ENCODE measurements at places on chromosomes 5 and 9.

DNA sequence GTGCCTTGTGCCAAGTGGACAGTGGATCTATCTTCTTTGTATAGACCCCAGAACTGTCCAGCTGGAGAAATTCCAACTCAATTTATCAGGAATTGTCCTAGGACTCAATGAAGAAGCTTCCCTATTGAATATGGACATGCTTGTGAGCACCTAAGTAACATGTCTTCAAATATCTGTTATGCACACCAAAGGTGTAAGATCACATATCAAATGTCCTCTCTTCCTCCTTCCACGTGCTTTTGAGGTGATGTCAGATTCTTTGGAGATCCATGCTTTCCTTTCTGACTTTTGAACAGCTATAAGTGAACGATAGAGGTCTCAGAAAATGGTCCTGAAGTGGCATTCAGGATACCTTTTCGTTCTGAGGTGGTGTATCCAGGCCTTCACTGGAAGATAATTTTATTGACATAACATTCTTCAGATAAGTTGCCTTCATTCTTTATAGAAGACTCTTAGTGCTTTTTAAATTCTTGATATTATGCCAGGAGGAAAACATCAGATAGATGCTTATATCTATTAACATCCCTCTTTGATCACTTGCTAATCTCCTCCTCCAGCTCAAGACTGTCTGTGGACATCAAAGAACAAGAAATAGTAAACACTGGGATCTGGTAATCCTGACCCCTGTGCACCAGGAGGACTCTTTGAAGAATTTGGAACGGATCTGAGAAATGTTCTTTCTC is 246.4 kb downstream of the SMARCA2 start:
- DNase-seq: no peak

GRCh38 chr9:137815256-137816255 is 62.0 kb upstream of the CACNA1B start:
- DNase-seq: no peak

DNA sequence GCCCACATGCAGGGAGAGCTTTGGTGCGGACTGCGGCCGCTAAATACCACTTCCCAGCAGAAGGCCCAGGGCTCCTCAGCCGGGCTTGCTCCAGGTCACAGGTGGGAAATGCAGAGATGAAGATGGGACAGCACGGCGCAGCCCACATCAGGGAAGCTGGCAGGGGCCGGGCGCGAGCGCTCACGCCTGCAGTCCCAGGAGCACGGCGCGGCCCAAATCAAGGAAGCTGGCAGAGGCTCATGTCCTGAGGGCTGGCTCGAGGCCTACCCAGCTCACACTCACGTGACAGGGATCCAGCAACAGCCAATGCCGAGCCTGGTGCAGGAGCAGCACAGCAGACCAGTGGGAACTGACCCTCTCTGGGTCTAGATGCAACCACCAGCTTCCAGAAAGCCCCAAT is 16.3 kb downstream of the LPCAT1 start:
- no peak for DNase-seq

- DNase-seq: no peak
These were observed 63.6 kb downstream of the TMEM174 start for GRCh38 chr5:73236541-73237128.

GRCh38 chr5:139908749-139909148 is 113.1 kb downstream of the PSD2 start:
- no peak for DNase-seq
